Fibroblast of skin of left quadriceps (primary cell): ENCODE measurements at places on chromosomes 11 and 22.

- DNase-seq: no peak
Measured at GRCh38 chr22:19043121-19044085, 78.8 kb downstream of the DGCR2 start.

DNA sequence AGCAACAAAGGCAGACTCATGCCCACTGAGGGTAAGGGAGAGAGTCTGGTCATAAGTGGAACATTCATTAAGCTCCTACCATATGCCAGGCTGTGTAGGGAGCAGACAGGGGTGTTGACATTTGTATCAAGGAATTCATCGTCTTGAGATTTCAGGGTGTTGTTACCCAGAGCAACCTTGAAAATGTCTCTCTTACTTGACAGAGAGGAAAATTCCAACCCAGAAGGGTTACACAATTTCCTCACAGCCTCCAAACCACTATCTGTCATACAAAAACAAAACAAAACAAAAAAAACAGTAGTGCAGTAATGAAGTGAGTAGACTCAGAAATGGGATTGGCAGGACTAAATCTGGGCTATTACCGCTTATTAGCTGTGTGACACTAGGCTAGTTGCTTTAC is 113.2 kb downstream of the MIAT start:
- DNase-seq: no peak

DNA sequence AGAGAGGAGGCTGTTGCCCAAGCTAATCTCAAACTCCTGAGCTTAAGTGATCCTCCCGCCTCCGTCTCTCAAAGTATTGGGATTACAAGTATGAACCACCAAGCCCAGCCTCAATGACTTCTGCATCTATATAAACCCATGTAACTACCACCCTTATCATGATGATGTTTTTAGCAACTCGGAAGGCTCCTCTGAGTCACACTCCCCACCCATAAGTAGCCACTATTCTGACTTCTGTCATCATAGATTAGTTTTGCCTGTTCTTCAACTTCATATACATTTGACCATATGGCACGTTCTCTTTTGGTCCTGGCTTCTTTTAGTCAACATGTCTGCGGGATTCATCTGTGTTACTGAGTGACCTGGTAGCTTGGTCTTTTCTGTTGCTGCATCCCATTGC is 6.4 kb upstream of the FOSL1 start:
- DNase-seq: no peak

DNA sequence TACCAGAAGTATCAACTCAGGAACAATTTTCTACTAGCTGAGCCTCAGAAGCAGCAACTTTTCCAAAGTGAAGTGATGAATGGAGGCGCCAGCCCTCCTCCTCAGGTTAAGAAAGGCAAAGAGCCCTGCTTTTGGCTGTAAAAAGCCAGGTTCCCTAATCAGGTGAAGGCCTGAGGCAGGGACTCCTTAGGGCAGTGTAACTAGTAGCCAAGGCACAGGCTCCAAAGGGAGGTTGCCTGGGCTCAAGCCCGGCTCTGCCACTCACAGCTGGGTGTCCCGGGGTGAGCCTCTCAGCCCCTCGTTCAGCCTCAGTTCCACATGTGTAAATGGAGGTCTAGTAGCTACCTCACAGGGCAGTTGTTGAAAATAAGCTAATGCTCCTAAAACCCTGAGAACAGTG is 19.5 kb downstream of the TSKU start:
- no peak for DNase-seq

DNA sequence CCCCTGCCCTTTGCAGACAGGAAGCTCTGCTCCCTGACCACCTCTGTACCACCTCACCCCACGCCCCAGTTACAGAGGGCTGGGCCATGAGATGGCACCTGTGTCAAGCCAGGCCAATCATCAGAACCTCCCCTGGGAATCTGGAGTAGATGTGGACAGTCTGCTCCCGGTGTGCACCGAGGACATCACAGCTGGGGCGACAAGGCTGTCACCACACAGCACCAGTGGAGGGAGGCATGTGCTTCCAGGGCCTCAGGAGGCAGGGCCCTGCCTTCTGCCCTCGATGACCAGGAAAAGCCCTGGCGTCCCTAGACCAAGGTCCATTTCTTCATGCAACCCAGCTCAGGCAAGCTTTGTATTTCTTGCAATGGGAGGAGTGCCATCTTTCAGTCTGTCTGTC is 309.5 kb downstream of the CTTN start:
- DNase-seq: no peak
